ENCODE measurements at places on chromosomes 6 and 20.

DNA sequence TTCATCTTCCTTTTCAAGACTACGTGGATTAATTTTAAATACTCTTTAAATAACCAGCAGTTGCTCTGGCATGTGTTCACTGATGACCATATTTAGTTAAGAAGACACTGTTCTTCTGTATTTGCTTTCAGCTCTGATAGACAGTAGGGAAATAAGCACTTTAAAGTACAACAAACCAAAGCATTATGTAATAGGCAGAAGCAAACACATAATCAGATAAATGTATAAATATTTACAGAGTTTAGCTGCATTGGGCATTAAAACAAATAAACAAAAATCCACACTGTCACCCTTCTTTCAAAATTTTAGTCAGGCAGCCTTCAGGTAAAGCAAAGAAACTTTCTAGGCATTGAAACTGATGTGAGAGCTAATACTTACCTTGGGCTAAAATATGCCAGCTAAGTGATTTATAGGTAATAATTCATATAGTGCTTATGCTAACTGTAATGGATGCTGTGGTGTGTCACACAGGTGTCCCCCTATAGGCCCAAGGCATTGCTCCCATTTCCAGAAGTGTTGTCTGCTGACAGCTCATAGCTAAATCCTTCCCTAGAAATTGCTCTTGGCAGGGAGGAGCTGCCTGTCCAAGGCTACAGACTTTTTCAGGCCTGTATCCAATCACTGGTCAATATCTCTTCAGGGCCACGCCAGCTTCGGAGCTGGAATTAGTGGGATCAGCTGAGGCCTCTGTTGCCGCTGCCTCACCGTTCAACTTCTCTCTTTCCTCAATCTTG lies 111.5 kb upstream of the CITED2 start:
- DNase-seq = peak; percentile 5

DNA sequence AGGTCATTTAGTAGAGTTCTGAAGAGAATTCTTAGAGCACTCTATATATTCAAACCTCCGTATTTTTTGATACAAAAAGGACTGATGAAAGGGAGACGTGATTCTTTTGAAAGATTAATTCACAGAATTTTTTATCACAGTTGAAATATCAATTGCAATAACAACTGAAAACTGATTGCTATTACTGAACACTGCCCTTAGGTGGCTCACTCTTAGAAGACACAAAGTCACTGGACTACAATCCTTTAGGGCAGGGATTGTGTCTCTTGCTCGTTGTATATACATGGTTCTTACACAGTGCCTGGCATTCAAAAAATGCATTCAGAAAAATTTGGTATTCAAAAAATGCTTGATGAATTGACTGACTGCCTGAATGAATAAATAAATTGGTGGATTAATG lies 17.1 kb upstream of the CALHM6 start:
- no peak for DNase-seq

GRCh38 chr20:23157734-23158133 lies 71.6 kb upstream of the CD93 start:
- DNase-seq = no peak

DNA sequence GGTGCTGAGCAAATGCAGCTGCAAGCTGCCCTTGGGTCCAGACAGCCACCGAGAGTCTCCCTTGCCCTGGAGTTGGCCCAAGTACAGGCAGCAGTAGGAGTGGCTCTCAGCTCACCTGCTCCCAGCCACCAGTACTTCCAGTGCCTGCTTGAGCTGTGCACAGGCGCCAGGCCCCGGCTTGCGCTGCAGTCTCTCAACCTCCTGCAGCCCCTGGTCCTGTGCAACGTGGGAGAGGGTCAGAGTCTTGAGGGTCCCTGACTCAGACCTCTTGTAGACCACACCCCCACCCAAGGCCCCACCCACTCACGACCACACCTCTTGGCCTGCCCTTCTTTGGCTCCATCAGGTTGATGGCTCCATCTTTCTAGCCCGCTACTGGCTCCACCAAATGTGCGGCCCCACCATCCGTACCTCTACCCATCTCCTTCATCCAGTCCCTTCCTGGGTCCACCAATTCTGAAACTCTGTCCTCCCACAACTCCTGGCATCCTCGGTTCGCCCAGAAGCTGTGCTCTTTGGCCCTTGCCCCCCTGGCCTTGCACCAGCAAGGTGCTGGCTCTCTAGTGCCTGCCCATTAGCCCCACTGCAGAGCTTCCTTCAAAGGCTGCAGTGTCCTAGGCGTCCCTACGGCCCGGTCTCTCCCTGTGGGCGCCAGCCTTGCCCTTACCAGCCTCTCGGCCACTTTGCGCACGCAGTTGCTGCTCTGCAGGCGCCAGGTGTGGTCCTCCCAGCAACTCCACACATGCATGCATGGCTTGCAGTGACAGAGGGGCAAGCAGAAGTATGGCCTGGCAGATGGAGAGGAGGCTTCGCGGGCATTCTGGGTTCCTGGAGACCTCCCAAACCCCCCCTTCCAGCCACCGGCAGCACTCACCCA lies 16.5 kb upstream of the SPAG4 start:
- DNase-seq = no peak

GRCh38 chr6:42963855-42964605 lies 3.5 kb downstream of the GNMT start:
- DNase-seq = peak; percentile 43

GRCh38 chr20:3003416-3003815 lies 40.0 kb upstream of the GNRH2 start:
- DNase-seq = no peak

DNA sequence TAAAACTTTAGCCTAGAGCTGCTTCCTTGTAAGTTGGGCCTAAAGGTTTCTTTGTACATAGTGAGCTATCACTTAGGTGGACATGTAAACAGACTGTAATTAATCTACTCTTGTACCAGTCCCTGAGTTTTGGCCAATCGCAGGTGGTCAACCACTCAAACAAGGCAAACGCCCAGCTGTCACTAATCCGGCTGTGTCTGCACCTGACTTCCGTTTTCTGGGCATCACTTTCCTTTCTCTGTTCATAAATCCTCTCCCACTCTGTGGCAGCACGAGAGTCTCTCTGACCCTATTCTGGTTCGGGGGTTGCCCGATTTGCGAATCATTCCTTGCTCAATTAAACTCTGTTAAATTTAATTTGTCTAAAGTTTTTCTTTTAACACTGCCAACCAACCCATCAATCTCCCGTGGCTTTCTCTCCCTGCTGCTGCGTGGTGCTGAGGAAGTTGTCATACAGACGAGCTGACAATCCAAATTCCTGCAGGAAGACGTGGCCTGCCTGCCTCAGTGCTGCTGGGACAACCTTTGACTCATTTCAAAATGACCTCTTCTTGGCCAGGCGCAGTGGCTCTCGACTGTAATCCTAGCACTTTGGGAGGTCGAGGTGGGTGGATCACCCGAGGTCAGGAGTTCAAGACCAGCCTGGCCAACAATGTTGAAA lies 206.3 kb downstream of the QKI start:
- no peak for DNase-seq

GRCh38 chr6:145809785-145810184 lies 4.8 kb downstream of the FBXO30 start:
- no peak for DNase-seq

DNA sequence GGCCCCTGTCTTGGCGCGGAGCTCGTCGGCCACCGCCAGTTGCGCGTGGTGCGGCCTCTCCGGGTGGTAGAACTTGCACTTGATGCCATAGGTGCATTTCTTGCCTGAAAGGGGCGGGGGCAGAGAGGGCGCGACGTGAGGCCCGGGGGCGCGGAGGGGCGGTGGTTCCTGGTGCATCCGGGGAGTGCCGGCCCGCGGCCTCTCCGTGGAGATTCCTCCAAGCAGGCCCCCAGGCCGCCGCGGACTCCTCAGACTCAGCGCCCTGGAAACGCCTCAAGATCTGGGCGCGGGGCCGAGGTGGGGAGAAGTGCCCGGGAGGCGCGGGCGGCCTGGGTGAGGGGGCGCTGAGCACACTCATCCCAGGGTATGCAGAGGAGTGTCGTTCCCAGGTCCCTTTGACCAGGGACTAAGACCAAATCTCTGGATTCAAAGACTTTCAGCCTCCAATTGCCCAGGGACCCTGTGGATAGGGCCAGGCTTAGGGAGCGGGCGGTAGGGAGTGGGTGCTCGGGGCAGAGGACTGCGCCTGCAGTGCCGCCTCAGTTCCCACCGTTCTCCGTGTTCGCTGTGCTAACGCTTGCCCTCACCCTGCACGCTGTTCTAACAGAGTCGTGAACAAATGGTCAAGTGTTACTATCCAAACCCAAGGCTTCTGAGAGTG lies 33.3 kb downstream of the ZC3H12D start:
- DNase-seq = peak; percentile 65

GRCh38 chr6:166687879-166688205 lies 60.8 kb upstream of the RPS6KA2 start:
- DNase-seq = peak; percentile 22

- no peak for DNase-seq
Observed at GRCh38 chr20:63706027-63706695, 1.6 kb downstream of the ARFRP1 start.

- no peak for DNase-seq
Observed at GRCh38 chr6:129163551-129163950, 280.6 kb downstream of the LAMA2 start.

- DNase-seq = no peak
Observed at GRCh38 chr20:2849529-2849928, 9.0 kb downstream of the VPS16 start.

DNA sequence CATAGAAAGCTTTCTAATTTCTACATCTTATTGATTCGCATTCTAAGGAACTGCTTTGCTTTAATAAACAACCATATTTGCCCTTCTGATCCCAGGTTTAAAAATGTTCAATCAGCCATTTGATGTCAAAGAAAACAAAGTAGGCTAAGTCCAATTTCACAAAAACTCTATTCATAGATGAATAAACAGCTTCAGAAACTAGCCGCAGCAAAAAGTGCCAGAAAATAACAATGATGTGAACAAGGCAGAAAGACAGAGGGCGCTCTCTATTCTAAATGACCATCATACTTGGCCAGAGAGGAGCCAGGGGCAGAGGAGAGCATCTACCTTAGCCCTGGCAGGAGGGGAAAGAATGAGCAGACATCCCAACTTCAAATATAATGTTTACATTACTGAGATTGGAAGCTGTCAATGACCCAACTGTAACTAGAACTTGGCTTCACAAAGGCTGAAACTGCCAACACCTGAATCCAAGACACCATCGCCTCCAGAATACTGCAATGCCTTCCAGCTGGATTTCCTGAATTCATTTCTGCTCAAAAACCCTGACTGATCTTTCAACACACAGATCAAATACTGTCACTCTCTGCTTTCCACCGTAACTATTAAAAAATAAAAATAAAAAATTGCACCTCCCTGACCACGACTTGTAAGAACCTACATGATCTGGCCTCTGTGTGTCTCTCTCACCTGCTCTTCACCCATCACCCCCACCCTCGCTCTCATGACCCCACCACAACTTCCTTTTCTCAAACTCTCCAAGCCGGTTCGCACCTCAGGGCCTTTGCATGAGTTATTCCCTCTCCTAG lies 9.5 kb downstream of the CNKSR3 start:
- DNase-seq = no peak

DNA sequence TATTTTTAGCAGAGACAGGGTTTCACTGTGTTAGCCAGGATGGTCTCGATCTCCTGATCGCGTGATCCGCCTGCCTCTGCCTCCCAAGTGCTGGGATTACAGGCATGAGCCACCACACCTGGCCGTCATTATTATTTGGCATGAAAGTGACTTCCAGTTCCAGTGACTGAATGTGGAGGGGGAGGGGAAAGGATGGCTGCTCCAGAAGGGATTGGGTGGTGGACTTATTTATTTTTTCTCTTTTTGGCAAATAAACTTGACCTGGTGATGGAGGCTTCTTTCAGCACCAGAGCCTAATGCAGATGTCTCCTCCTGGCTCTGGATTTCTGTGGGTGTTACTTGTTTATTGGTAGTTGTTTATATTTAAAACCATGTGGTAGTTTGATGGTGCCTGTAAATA lies 16.9 kb upstream of the SLC22A23 start:
- no peak for DNase-seq

DNA sequence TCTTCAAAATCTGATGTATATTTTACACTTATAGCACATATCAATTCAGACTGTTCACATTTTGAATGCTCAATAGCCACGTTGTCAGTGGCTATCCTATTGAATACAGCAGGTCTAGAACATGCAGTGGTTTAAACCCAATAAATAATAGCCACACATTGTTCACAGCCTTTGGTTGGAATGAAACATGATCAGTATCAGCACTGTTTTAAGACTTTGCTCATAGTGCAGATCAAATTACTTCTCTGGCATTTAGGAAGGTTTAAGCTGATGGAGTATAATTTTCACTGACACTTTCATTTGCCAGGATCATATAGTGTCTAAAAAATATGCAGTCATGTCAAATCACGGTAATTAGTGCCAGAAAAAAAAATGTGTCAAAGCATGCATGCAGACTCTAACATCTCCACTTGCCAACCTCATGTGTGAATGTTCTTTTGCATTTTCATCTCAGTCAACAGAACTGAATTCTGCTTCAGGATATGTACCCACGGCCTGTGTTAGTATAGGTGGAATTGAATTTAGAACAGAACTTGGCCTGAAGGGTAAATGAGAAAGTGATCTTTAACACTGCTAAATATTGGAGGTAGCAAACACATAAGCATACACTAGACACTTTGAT lies 184.1 kb downstream of the SLC24A3 start:
- DNase-seq = no peak

GRCh38 chr6:125816828-125817280 lies 26.1 kb downstream of the NCOA7 start:
- no peak for DNase-seq

DNA sequence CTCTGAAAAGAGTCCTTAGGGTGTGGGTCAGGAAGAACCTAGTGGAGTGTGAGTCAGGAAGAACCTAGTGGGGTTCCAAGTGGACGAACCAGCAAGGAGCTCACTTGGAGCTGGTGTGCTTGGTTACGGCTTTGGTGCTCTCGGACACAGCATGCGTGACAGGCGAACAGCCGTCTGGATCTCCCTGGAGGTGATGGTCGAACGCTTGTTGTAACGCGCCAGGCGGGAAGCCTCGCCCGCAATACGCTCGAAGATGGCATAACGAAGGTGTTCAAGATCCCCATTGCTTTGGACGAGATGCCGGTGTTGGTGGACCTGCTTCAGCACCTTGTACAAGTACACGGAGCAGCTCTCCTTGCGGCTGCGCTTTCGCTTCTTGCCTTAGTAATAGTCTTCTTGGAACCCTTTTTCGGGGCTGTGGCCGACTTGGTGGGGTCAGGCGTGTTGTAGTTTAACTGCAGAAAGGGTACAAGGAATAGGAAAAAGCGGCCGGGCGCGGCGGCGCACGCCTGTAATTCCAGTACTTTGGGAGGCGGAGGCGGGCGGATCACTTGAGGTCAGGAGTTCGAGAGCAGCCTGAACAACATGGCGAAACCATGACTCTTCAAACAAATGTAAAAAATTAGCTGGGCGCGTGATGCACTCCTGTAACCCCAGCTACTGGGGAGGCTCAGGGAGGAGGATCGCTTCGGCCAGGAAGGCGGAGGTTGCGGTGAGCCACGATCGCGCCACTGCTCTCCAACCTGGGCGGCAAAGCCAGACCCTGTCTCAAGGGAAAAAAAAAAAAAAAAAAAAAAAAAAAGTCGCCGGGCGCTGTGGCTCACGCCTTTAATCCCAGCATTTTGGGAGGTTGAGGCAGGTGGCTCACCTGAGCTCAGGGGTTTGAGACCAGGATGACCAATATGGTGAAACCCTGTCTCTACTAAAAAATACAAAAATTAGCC lies 48.0 kb downstream of the OR2B2 start:
- no peak for DNase-seq

- DNase-seq = no peak
Observed at GRCh38 chr6:7902221-7902620, 8.4 kb downstream of the TXNDC5 start.

GRCh38 chr6:36067374-36068011 lies 39.9 kb downstream of the MAPK14 start:
- DNase-seq = no peak

GRCh38 chr6:133333852-133334251 lies 92.7 kb downstream of the EYA4 start:
- DNase-seq = no peak

- DNase-seq = no peak
Observed at GRCh38 chr6:71067816-71068215, 111.0 kb upstream of the B3GAT2 start.

Data from nephron progenitor cell (in vitro differentiated cells).